ENCODE measurements at places on chromosomes 4 and X. TPM values are rescaled to one million over a fixed set of nuclear protein-coding genes. Genes with fewer than 3 reads are reported as not detected.

- DNase-seq, result no peak
Measured at GRCh38 chr4:114180481-114180880, 201.0 kb upstream of the ARSJ start.

DNA sequence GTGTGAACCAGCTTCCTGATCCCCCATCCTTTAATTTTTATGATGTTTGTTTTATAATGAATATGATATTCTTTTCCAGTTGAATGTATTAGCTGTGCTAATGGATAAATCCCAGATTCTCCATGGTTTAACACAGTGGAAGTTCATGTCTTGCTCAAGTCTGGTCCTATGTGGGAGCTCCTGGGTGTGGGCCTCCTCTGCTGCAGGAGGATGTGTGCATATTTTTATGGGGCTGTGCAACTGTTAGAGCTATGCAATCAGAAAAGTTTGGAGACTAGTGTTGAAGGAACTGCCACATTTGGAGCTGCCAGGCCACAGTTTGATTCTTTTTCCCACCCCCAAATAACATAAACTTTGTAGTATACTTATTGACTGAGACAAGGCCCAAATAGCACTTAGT, 24.8 kb downstream of the MGST2 start:
- DNase-seq, result no peak

GRCh38 chr4:56245547-56246232, 141.6 kb downstream of the AASDH start:
- no peak for DNase-seq

- DNase-seq, result no peak
Measured at GRCh38 chr4:25609976-25610375, 45.7 kb upstream of the SLC34A2 start.

NIPAL1 gene
- 12.0 TPM for polyA plus RNA-seq

DNA sequence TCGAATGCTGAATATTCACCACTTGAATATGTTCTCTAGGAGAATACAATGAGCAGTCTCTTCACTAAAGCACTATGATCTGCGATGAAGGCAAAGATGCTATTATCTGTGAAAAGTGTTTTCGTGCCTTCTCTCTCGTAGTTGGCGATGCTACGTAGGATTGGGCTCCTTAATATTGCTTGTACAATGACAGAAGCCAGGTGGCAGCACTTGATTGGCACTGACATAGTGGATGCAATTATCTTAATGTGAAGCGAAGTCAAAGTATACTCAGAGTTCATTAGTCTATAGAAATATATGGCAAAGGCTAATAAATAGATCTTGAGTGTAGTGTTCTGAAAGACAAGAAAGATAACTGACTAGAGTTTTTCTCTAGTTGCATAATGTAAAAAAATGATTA, 1135.7 kb upstream of the AGA start:
- no peak for DNase-seq

- no peak for DNase-seq
Measured at GRCh38 chr4:59983852-59984251, 1216.3 kb upstream of the ADGRL3 start.

HNRNPH2 gene
- 29.6 TPM for polyA plus RNA-seq

GRCh38 chr4:6851962-6852361, 57.7 kb upstream of the TBC1D14 start:
- no peak for DNase-seq

DCAF4L1 gene
- polyA plus RNA-seq, result 0.07 TPM

GRCh38 chrX:6307156-6307555, 78.5 kb upstream of the NLGN4X start:
- DNase-seq, result no peak

DNA sequence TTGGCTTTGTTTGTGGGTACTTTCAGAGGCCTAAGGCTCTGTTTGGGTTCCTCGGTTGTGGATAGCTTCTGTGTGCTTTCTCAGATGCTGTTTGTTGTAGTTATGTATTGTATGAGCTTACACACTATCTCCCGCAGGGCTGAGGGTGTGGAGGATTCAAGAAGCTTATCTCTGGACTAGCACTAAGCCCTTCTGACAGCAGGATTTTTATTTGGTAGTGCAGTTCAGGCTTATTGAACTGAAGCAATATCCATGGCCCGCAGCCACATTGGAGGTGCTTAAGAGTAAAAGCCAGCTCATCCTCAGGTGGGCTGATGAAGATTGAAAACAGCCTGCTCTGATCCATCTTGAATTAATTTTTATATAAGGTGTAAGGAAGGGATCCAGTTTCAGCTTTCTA, 128.2 kb downstream of the RASGEF1B start:
- no peak for DNase-seq

VCX3B gene
- not detected for polyA plus RNA-seq

DNA sequence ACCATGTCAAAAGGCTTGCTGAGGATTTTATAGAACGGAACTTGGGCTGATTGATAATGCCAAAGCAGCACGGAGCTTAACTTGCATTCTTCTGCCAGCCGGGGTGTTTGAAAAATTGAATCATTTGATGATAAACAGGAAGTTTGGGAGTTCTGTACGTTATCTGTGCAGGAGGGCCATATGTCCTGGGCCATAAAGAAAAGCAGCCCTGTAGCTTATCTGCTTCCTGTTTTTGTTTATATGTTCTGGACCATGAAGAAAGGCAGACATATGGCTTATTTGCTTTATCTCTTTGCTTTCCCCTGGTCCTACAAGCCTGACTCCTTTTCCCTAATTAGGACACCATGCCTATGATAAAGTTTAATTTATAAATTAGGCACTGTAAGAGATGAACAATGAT, 62.4 kb downstream of the HOPX start:
- no peak for DNase-seq

DNA sequence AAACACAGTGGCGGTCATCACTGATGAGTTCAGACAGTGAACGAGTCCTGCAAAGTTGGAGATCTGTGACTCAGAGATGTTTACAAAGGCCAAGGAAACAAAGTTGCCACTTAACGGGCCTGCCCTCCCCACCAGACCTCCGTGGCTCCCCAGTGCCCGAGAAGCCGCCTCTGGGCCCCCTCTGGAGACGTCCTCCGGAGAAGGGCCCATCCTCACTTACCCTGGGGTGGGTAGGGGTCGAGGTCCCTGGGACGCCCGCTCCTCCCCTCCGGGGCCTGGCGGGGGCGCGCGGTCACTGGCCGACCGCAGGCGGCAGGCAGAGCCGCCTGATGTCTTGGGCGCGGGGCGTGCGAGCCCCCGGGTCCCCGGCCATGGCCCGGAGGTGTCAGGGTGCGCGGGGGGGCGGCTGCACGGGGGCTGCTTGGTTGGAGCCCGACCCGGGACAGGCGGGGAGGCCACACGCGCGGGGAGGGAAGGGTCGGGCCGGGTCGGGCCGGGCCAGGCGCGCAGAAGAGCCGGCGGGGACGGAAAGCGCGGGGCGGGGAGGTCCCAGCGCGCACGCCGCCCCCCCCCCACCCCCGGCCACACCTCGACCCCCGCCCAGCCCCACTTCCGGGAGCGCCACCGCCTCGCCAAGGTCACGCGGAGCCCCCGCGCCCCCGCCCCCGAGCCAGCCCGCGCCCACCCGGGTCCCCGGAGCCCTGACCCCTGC, 529 bp downstream of the DHRSX start:
- DNase-seq, result peak; percentile 52

GRCh38 chr4:52714597-52715254, 36.5 kb downstream of the ERVMER34-1 start:
- DNase-seq, result no peak

- DNase-seq, result no peak
Measured at GRCh38 chr4:139735381-139736273, 70.0 kb downstream of the MGST2 start.

DMP1 gene
- not detected for polyA plus RNA-seq

DNA sequence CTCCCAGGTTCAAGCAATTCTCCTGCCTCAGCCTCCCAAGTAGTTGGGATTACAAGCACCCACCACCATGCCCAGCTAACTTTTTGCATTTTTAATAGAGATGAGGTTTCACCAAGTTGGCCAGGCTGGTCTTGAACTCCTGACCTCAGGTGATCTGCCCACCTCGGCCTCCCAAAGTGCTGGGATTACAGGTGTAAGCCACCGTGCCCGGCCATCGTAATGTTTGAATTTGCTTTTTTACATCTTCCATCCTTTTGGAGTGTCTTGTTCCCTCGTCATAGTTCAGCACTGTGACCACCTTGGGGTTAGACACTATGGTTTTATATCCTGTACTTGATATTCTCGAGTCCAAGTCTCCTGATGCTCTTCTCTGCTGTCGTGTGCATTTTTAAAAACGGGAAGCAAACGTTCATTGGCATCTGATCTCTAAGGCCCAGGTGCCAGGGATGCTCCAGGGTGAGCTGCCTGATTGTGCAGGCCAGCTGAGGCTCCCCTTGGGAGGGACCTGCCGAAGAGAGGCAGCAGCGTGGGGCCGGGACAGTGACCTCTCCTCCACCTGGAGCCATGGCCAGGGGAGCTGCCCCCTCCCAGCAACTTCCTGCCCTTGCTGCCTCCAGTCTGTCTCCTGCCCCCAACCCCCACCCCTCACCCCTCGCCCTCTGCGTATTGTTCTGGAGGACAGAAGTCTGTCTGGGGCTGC, 16.7 kb downstream of the DGKQ start:
- no peak for DNase-seq

TBCK gene
- polyA plus RNA-seq, result 8.3 TPM

DNA sequence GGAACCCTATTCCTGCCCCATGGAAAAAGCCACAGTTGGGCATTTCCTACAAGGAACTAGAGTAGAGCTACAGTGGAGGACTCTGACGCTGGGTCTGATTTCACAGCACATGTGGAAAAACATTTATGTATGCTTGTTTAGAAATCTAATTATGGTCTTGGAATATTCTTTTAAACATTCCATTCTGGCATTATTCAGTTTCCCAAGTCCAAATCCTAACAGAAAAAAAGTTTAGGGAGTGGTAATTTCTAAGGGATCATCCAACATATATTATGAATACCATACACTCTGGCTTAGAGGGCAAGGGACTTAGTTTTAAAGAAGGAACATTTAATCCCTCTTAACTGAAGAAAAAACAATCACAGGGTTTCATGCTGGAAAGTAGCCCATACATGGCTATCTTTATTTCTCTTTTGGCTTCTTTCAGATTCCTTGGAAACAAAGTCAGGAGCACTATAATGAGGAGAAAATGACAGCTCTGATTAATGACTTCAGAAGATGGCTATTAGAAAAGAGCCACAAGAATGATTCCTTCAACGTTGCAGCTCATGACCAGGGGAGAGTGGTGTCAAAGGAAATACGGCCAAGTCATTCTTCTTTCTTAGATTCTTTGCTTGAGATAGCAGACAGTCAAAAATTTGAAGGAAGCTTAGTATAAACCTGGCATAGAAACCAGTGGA, 56.1 kb downstream of the CNGA2 start:
- no peak for DNase-seq

NDNF gene
- polyA plus RNA-seq, result not detected

GRCh38 chr4:48051078-48051477, 34.5 kb downstream of the NIPAL1 start:
- DNase-seq, result peak; percentile 25

- DNase-seq, result peak; percentile 29
Measured at GRCh38 chrX:39875834-39876628, 221.7 kb downstream of the BCOR start.

DNA sequence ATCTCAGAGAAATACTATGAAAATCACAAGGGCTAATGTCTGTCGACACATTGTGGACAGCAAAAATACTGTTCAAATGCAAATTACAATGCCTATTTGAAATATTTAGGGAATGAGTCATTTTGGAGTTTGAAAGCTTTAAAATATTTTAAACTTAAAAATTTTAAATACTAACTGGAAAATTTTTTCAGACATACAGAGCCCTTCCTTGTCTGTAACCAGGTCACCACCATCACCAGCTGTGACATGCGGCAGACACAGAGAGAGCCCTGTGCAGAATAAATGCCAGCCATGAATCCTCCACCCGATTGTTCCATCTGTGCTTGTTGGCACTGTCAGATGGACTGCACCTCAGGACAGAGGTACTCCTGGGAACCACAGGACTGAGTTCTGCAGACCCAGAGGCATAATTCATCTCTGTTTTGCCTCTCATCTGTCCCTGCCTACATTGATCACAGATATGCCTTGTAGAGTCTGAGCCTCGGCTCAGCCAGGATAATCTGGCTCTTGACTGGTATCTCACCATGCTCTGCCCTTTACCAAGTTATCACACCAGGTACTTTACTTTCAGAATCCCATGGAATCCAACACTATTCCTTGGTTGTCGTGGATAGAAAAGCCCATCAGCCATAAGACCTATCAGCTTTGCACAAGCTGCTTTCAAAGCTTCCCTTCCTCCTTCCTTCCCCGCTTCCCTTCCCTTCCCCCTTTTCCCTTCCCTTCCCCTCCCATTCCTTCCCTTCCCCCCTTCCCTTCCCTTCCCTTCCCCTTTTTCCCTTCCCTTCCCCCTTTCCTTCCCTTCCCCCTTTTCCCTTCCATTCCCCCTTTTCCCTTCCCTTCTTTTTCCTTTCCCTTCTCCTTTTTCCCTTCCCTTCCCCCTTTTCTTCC, 67.2 kb downstream of the TBC1D9 start:
- DNase-seq, result no peak

GRCh38 chr4:1295405-1296055, 5.8 kb downstream of the MAEA start:
- no peak for DNase-seq

DNA sequence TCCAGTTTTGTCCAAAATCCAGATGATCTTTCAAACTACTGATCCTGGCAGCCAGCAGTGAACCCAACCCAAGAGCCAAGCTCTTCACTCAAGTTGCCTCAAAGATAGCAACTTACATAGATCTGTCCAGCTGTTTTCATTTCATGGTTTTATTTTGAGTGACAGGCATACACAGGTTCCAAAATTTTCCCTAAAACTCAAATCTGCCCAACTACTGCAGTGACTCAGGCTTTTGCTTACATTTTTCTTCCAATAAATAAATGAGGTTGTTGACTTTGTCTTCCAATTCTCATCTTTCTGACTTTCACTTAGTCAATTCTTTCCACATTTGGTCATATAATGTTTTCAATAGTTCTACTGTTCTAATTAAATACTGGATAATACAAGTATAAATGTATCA, 158.8 kb downstream of the TECRL start:
- DNase-seq, result no peak

DNA sequence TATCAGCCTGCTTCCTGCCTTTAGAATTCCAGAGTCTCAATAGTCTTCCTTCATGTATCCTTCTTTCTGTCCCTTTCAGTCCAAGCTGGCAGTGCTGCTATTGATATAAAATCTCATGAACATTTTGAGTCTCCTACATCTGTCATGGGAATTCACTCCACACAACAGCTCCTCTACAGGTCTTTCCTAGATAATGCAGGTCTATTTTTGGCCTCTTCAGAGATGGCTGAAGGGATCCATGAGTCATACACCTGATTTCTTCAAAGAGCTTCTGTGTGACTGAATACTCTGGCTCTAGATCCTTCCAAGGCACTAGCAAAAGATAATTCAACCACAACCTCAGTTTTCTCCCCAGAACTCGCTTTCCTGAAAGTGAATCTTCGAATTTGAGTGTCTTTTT, 115.4 kb downstream of the STPG2 start:
- DNase-seq, result peak; percentile 72

GRCh38 chr4:187547316-187547715, 448.3 kb upstream of the ZFP42 start:
- DNase-seq, result peak; percentile 39

All from mammary epithelial cell (primary cell).